ENCODE measurements at places on chromosomes 12 and 14.
A peak's percentile ranks its signal among the peaks of the same experiment; 100 is the strongest.

- no peak for DNase-seq
Observed at GRCh38 chr14:90475298-90475697, 78.5 kb downstream of the CALM1 start.

DNA sequence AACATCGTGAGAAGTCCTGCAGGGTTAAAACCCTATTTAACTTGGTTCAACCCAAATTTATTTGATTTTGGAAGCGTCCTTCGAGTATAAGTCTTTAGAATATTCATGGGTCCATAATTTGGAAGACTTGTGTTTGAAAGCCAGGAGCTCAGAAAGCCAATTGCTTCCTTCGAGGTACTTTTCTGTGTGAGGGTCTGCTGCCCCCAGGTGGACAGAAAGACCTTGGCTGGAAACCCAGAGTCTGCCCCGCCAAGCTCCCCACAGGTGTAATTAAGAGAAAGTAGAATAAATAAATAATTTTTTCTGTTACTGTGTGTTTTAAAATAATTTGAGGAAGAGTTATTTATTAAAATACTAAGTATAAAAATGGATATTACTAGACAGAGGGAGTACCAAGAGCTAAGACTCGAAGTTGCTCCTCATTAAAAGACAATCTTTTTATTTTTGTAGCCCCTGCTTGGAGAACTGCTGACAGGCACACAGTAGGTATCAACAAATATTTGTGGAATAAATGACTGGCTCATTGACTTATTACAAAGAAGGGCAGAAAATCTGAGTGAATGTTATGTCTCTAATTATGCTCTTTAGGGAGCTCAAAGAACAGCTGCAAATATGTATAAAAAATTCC lies 105.8 kb downstream of the PAH start:
- peak; percentile 19 for DNase-seq

DNA sequence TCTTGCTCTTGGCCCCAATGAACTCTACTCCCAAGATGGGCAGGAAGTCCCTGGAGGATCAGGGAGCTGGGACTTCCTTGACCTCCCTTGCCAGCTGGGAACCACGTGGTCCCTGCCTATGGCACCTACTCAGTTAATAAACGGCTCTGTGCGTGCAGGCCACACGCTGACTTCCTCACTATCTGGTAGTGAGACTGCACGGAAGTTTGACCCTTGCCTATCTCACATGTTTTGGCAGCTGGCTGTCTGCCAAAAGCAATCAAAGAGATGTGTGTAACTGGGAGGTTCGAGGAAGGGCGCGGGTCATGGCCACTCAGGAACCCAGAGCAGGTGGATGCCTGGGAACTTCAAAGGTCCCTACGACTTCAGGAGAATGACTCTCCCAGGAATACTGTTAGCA lies 57.9 kb downstream of the RFLNA start:
- DNase-seq: no peak

DNA sequence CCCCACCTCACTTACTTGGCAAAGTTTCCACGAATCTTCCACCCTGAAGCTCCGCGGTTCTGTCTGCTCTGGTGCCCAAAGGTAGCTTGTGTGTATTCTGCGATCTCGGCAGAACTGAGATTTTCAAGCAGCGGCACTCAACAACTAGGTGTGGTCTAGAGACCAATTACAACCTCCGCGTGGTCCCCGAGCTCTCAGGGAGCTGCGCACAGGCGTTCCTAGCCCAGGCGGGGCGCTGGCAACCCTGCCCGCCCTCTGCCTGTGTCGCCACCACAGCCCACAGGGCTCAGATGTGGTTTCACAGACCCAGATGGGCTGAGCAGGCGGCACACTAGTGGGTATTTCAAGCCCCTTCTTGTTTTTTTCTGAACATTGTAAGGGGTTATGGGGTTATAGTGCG lies 1.5 kb upstream of the DIABLO start:
- peak; percentile 30 for DNase-seq

Measured in activated CD4-positive, alpha-beta T cell treated with anti-CD3 and anti-CD28 coated beads for 48 hours (primary cell).